ENCODE measurements at places on chromosomes 7 and 10.

DNA sequence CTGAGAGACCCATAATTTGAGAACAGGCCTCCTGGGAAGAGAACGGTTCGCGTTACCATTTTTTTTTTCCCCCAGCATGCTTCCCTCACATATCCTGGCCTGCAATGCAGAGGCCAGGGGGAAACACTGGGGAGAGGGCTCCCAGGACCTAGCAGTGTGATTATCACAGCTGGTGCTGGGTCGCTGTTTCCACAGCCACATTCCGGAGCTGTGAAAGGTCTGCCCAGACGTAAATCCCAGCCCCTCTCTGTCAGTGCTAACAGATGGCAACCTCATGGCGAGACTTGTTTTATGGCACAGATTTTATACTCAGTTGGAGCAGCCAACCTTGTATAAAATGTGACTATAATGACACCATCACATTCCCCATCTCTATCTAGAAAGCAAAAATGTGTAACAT is 150.5 kb downstream of the PLXDC2 start:
- no peak for DNase-seq

DNA sequence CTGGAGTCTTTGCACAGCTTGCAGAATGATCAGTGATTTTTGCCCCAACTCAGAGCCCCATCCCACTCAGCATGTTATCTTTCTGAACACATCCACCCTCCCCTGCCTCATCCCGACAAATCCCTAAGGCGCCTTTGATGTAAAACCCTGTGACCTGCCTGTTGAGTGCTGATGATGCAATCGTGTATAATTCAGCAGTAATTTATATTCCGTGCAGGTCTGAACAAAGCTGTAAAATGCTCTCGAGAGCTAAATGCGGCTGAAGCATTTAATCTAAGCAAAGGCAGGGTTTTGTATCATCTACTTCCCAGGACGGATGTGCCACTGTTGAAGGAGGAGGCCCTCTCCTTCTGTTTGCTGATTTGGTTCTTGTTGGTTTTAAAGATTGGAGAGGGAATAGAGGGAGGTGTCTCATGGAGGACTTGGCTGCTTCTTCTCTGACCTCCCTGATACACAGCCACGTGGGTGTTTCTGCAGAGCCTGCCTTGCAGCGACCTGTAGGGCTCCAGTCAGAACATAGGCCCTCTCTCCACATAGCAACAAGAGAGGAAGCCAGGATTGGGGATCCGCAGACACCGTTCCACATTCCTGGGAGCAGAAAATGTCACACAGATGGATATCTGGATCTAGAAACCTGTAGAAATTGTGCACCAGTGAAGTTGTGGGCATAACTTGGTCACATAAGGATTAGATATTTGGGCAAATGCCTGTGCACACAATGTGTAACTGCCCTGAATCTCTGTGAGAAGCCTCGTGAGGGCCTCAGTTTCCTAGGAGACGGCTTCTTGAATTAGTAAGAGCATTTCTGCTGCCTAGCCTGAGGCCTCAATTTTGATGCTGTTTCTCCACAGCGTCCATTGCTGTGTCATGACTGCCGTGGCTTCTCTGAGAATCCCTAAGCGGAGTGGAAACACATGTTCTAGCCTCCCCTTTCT is 90.2 kb upstream of the AGK start:
- DNase-seq = no peak

- no peak for DNase-seq
Measured at GRCh38 chr7:2196381-2197378, 36.1 kb downstream of the MAD1L1 start.

GRCh38 chr7:17436126-17436525 is 137.7 kb downstream of the AHR start:
- no peak for DNase-seq

DNA sequence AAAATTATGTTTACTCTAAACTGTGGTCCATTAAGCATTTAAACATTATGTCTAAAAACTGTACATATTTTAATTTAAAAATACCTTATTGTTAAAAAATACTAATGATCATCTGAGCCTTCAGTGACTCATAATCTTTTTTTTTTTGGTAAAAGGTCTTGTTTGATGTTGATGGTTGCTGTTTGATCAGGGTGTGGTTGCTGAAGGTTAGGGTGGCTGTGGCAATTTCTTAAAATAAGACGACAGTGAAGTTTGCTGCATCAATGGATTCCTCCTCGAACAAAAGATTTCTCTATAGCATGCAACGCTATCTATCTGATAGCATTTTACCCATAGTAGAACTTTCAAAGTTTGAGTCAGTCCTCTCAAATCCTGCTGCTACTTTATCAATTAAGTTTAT is 180.0 kb upstream of the AHR start:
- no peak for DNase-seq

DNA sequence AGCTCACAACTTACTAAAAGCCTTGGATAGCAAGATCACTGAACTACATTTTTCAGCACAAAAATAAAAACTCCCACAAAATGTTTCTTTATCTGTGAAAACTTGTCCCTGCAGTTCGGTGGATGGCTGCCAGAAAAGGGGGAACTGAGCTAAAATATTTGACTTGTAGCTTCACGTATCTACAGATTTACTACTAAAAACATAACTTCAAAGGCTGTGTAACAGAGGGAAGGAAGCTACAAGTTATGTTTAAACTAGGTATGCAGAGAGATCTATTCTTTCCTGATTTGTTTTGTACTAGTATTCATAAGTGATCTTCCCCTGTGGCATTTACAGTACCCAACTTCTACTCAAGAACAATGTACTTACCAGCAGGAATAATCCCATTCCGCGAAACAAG is 25.1 kb downstream of the SGCE start:
- DNase-seq = no peak

GRCh38 chr7:17408245-17408903 is 109.9 kb downstream of the AHR start:
- DNase-seq = no peak

GRCh38 chr7:46649876-46650275 is 728.8 kb upstream of the IGFBP3 start:
- DNase-seq = no peak

- DNase-seq = no peak
Measured at GRCh38 chr7:139648391-139648861, 124.9 kb downstream of the CLEC2L start.

GRCh38 chr10:95248989-95249388 is 41.8 kb downstream of the PDLIM1 start:
- no peak for DNase-seq

DNA sequence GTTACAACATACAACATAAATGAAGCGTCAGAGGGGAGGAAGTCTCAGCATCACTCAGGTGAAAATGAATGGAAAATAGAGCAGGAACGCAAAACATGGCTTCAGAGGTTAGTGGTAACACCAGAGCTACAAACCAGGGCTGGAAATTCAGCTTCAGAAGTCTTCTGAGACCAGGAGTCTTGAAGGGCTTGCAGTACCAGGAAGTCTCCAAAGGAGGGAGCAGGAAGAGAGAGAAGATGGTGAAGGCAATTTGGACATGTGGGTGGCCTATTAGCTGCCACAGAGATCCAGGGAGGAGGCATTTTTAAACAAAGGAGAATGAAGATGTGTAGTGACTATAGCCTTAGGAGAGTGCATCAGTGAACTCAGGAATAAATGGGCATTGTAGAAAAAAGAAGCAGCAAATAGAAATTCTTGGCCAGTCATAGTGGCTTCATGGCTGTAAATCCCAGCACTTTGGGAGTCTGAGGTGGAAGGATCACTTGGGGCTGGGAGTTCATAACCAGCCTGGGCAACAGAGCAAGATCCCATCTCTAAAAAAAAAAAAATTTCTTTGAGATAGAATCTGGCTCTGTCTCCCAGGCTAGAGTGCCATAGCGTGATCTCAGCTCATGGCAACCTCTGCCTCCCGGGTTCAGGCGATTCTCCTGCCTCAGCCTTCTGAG is 9.3 kb upstream of the TET1 start:
- DNase-seq = peak; percentile 89

- DNase-seq = no peak
Measured at GRCh38 chr10:126686268-126686667, 15.8 kb upstream of the C10orf90 start.

DNA sequence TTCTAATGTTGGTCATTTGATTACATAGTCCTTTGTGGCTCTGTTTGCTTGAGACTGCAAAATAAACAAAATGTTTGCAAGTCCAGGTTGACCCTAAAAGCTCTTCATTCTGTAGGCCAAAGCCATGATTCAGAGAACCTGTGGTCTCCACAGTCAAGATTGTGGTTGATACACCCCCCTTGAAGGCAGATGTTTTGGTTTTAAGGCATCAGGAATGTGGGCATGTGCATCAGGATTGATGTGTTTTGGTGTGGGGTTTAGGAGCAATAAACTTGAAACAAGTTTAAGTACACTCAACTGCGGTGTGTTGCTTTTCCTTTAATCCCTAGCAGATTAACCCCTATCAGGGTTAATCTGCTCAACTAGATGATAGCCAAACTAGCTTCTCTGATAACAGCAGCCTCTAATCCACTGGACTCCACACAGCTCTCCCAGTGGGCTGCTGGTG is 379.1 kb upstream of the GALNT17 start:
- DNase-seq = no peak

DNA sequence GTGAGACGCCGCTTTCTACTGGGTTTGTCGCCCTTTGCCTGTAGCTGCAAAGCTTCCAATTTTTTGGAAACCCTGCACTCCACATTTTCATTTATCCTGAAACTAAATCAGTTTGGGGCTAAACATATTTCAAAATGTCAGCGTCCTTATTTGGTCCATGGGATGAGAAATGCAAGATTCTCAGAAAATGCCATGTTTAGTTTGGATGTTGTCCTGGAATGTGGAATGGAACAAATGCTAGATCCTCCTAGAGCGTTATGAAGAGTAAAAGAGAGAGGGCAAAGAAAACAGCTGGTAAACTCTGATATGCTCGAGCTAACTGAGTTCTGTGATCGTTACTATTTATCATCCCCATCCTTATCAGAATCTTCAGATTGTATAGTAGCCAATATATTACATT is 236.9 kb downstream of the KLF6 start:
- no peak for DNase-seq

DNA sequence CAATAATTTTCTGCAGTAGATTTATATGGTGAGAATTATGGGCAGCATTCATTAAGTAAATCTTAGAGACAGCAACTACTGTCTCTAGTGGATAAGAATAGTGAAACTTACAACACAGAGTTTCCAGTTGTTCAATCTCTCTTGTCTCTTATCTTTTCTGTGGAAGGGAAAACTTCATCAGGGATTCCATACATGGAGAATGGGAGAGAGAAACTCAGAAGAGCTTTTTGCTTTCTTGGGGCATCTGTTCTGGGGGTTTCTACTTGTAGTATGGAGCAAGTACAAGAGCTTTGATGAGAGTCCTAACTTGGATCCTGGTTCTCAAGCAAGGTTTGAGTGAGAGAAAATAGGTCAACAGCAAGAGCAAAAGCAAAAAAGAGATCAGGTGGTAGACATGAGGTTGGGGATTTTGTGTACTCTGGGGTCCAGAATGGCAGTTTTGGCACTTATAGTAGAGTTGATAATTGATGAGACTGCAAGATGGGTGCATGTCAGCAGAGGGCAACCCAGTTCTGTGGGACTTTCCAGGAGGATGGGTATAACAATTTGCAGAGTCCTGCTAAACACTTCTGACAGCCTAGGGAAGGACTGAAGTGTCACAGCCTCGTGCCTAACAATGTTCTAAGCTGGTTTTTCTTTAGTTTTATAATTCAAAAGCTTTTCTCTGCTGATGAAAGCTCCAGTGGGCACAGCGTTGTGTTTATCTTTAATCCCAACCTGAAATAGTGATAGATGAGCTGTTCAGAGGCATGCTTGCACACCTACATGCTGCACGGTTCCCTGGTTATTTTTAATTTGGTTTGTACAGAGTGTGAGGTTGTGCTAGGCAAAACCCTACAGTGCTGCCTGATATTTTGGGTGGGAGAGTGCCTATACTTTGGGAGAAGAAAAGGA is 32.0 kb upstream of the STRIP2 start:
- peak; percentile 74 for DNase-seq

GRCh38 chr10:43879742-43880141 is 231.1 kb upstream of the ZNF32 start:
- no peak for DNase-seq

DNA sequence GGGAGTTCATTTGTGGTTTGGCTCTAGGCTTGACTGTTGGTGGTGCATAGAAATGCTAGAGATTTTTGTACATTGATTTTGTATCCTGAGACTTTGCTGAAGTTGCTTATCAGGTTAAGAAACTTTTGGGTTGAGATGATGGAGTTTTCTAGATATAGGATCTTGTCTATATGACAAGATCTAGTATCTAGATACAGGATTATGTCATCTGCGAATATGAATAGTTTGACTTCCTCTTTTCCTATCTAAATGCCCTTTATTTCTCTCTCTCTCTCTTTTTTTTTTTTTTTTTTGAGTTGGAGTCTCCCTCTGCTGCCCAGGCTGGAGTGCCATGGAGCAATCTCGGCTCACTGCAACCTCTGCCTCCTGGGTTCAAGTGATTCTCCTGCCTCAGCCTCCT is 62.9 kb downstream of the MGAM2 start:
- peak; percentile 52 for DNase-seq

DNA sequence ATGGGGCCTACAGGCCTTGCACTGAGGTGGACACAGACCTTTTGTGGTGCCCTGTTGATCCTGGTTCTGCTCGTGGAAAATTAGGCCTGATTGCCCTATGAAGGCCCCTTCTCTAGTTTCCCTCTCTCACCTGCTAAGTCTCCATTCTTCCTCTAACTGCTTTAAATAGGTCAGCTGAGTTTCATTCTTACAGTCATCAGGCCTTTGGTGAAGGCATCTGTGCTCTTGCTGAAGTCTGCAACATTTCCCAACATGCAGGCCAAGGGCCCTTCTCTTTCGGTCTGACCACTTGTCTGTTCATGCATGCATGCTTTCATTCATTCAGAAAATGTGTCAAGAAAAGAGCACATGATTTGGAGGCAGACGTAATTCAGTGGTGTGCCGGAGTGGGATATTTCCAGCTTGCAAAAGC is 244.0 kb downstream of the BUB3 start:
- DNase-seq = no peak

DNA sequence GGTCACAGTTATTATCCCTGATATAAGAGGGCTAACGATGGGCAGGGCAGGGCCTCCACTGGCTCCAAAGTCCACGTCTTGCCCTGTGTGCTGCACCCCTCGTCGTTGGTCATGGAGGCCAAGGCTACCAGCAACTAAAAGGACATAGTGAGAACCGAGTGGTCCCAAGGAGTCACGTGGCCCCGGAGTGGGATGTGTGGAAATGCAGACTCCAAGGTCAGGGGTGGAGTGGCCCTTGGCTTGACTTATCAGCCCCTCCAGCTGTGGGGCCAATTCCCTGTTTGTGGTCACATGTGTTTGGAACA is 30.7 kb downstream of the BTBD16 start:
- DNase-seq = no peak

GRCh38 chr10:21330628-21331020 is 194.9 kb downstream of the SKIDA1 start:
- no peak for DNase-seq

- DNase-seq = no peak
Measured at GRCh38 chr7:132584796-132585494, 8.7 kb upstream of the PLXNA4 start.

Data from hematopoietic multipotent progenitor cell treated with erythropoietin and hydrocortisone succinate and interleukin-3 and kit ligand, for 6 days (in vitro differentiated cells).